ENCODE measurements at places on chromosomes 6 and 20. TPM values are rescaled to one million over a fixed set of nuclear protein-coding genes. Genes with fewer than 3 reads are reported as not detected.

Gene ERMARD
- 18.7 TPM for total RNA-seq

Gene CBLN4
- total RNA-seq: 0.10 TPM

Gene KCNG1
- 1.7 TPM for total RNA-seq

Gene TBX18
- 33.5 TPM for total RNA-seq

Gene KCNK15
- 0.59 TPM for total RNA-seq

Gene LINC00237
- total RNA-seq: not detected

Gene NKAIN2
- 0.59 TPM for total RNA-seq

Gene TSPO2
- 0.79 TPM for total RNA-seq

Gene RSPH9
- 0.30 TPM for total RNA-seq

Gene ADAM33
- total RNA-seq: 53.2 TPM

Gene MAK
- total RNA-seq: 0.10 TPM

Gene PHIP
- 51.5 TPM for total RNA-seq

Gene B4GALT5
- total RNA-seq: 16.2 TPM

Gene SYCP2L
- 4.9 TPM for total RNA-seq

Data from skin of body (tissue), 3 donors.